Head of caudate nucleus (tissue), 42 donors: ENCODE measurements at places on chromosomes 11 and 22.
A peak's percentile ranks its signal among the peaks of the same experiment; 100 is the strongest.

GRCh38 chr11:45889555-45889954 lies 4.1 kb downstream of the MAPK8IP1 start:
- DNase-seq, result no peak

DNA sequence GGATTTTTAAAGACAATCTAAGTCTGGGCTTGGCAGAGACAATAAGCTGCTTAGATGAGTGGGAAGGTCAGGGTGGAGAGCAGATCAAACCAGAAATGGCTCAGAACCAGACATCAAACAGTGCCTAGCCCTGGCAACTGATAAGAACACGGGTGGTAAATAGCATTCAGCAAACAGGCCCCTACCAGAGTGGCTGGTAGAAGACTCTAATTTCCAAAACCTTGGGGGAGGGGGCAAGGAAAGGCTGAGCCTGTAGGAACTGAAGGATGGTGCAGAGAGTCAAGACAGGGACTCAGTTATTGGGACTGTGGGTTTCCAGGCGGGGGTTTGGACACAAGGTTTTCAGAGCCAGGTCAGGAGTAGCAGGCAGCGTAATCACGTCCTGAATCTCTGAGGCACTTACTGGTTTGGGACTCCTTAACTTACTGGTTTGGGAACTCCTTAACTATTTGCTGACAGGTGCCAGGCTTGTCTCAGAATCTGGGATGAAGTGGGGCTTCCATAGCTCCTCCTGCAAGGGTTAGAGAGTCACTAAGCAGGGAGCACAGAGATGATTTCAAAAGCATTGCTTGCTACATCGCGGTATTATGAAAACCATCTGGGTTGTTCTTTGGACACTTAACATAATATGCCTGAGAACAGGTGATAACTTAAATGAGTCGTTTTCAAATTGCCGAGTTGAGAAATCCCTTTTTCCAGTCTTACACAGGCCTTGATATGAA lies 5.7 kb upstream of the ABTB2 start:
- no peak for DNase-seq

DNA sequence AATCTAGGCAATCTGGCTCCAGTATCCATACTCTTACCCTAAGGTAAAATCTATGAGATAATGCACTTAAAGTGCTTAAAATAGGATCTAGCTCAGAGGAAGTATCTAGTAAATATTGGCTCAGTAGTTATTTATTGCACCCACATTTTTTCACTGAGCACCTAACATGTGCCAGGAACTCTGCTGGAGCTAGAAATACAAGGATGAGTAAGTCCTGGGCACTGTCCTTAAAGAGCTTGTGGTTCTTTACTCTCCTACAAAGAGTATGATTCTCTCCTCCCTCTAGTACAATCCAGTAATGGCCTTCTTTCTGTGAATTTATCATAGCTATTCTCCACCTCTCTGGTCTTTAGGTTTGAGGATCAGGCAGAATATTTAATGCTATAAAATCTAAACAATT lies 59.2 kb downstream of the DEUP1 start:
- no peak for DNase-seq

DNA sequence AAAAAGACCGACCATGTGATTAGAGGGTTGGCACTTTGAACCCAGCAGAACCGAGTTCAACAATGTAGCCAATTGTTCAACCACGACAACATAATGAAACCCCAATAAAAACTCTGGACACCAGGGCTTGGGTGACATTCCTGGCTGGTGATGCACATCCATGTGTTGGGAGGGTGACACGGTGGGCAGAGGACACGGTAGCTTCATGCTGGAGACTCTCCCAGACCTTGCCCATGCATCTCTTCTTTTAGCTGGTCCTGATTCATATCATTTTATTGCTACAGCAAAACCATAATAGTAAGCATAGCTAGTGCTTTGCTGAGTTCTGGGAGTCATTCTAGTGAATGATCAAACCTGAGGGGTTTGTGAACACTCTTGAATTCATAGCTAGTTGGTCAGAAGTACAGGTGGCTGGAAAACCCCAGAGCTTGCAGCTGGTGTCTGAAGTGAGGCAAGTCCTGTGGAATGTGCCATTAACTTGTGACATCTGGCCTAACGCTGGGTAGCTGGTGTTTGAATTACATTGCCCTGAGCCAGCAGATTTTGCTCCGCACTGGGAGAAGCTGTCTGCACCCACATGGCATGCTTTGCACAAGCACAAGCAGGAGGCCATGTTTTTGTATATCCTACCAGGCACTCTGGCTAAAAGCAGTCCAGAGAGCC lies 14.0 kb downstream of the RPUSD4 start:
- DNase-seq, result no peak

- no peak for DNase-seq
Measured at GRCh38 chr22:30314915-30315314, 11.8 kb downstream of the TBC1D10A start.

DNA sequence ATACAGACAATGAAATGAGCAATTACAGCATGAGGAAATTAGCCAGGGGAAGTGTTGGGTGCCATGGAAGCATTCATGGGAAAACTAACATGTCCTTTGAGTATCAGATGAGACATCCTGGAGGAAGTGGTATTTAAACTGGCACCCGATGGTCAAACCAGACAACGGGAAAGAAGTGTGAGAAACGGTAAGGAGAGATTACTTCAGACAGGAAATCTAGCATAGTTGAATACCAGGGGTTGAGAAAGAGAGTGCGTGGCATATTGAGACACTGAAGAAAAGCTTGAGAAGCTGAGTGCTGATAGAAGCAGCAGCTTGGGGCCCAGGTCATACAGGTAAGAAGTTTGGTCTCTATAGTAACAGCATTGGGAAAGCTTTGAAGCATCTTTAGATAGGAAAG lies 175.3 kb downstream of the C11orf87 start:
- DNase-seq, result no peak

DNA sequence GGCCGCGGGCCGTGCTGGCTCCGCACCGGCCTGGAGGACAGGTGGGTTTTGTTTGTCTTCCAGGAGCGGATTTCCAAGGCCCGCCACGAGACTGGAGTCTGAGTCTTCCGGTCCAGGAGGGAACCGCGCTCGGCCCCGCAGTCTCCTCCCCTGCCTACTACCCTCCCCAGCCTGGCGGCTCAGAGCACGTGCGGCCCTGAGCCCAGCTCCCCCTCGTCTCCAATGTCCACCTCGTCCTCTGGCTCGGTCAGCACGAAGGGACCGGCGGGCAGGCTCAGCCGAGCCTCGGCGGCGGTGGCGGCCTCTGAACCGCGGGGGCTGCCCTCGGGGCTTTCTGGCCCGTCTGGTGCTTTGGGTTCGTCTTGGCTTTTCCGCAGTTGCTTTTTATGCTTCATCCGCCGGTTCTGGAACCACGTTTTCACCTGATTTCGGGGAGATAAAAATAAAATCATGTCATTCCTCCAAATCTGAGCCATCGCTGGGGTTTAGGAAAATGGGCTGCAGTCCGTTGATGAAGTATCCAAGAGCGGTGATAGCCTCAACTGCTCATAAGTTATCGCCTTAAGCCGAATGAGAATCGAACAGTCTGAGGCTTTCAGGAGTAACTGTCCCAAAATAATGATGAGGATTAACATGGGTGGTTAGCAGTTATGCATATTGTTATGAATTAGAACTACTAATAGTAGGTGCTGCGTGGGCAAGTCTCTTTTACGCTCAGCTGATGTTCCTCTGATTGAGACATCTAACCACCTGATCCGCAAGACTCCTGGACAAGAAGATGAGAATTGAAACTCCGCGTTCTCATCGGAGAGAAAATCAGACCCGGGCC lies 4.0 kb downstream of the BSX start:
- DNase-seq, result no peak

- no peak for DNase-seq
Measured at GRCh38 chr11:132095230-132096131, 725.1 kb downstream of the NTM start.

GRCh38 chr11:95566211-95566610 lies 223.4 kb downstream of the FAM76B start:
- no peak for DNase-seq

DNA sequence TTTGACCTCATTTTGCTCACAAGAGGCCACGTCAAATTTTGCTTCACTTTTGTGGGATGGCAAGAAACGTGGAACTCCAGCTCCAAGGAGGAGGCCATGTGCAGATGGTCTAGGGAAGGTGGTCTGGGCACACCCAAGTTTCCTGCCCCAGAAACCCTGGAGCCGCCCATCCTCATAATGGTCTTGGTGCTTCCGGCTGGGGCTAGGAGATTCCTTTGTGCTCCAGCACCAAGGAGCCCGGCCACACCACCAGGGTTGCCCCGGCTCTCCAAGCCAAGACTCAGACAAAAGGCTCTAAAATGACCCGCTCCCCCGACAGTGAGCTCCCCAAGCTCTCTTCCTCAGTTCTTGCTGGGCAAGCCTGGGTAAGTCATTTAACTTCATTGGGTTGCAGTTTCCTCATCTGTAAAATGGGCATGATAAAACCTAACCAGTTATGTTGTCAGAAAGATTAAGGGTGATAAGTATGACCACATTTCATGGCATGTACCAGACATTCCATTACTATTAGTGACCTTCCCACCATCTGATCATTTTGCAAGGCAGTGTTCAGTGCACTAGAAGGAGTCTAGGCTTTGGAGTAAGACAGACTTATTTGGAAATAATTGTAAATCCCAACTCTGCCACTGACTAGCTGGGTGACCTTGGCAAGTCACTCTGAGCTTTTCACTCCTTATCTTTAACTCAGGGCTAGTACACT lies 23.3 kb downstream of the DKK3 start:
- no peak for DNase-seq

DNA sequence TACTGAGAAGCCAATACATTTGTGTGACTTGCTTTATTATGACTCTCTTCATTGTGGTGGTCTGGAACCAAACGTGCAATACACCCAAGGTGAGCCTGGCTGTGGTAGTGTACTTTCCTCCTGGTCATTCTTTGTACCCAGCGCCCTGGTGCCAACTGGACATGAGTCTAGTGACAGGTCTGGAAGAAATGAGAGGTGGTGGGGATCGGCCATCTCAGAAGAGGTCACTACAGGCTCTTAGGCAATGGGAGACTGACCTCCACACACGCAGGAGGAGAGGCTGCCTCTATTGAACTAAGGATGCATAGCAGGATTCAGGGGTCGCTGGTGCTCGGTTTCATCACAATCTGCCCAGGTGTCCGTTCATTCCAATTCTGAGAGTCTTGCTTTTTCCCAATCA lies 56.4 kb upstream of the RTL6 start:
- DNase-seq, result no peak

- no peak for DNase-seq
Measured at GRCh38 chr11:2724653-2725367, 25.0 kb upstream of the KCNQ1OT1 start.

- no peak for DNase-seq
Measured at GRCh38 chr11:78586452-78587046, 11.9 kb upstream of the NARS2 start.

GRCh38 chr11:71452199-71453036 lies 585 bp upstream of the NADSYN1 start:
- peak; percentile 36 for DNase-seq

DNA sequence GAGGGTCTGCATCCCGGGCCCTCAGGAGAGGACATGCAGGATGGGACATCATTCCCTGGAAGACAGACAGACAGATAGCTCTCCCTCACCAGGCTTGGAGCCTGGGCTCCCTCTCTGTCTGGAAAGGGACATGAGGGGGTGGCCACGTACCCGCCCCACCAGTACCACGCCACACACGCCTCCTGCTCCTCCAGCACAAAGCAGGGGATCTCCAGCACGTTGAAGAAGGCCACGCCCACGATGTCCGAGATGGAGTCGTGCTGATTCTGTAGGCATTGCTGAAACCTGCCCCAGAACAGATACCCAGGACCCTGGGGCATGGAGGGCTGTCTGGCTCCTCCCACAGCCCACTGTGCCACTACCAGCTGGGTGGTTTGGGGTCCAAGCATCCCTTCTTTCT lies 2.2 kb downstream of the PLA2G3 start:
- DNase-seq, result no peak

DNA sequence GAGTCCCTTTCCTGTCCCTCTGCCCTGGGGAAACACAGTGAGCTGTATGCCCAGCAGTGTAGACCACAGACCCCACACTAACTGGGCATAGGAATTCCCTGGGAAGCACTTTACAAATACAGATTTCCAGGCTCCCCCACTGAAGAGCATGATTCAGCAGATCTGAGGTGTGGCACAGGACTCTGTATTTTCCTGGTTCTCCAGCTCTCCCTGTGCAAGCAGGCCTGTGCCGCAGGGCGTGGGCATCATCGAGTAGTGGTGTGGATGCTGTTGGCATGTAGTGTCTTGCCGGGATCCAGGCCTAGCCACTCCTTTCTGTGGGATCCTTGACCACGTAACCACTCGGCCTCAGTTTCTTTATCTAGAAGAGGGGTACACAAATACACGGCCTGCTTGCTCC lies 49.9 kb downstream of the GALNT18 start:
- no peak for DNase-seq

DNA sequence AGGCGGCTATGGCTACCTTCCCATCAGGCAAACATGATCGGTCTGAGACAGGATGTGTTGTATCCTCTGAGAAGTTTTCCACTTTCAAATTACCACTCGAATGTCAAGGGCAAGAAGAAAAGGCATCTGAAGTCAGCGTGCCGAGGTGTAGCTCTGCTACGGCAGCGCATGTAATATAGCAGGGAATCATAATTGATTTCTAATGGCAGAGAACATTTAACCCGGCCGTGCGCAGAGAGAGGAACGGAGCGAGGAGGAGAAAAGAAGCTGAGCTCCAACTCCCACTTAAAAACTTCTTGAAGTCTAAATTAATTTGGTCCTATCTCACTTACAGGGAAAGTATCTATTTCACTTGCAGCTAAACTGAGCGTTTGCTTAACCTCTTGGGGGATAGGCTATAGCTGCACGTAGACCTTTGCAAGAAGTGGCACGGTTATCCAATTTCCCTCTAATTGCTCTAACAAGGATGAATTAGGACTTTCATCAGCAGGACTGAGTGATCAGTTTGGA lies 137.3 kb upstream of the KIRREL3 start:
- no peak for DNase-seq

GRCh38 chr11:86749376-86749775 lies 51.0 kb upstream of the PRSS23 start:
- no peak for DNase-seq

GRCh38 chr11:27928809-27929208 lies 179.1 kb downstream of the KIF18A start:
- no peak for DNase-seq

DNA sequence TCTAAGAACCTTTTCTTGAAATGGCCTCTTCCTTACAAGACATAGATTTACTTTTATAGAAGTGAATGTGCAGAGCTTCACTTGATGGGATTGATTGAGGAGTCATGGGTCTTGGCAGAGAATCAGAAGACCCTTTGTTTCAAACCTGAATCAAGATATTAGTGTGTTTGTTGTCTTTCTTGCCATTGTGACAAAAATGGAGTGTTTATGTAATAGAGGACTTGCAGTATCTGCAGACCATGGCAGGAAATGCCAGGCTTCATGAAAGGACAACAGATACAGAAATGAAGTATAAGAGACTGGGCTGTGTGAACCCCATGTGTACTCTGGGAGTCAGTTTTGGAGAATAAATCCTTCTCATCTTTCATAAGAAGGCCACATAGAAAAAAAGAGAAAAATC lies 72.9 kb upstream of the HORMAD2 start:
- DNase-seq, result no peak

DNA sequence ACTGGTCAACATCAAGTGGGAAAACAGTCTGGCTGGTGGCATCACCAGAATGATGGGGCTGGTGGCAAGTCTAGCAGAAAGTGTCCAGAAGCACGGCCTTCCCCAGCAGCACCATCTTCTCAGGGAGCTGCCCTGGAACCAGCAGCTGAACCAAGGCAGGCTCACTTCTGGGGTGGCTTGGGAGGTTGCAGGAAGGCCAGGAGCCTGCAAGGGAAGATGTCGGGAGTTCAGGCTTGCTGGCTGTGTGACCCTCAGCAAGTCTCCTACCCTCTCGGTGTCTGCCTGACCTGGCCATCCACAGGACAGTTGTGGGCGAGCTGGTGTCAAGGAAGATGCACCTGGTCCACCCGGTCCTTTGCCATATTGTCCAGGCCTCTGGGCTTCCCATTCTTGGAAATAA lies 2.3 kb upstream of the PNPLA5 start:
- no peak for DNase-seq
